ENCODE measurements at places on chromosomes 7 and 10.

- DNase-seq: no peak
Observed at GRCh38 chr7:133652547-133652946, 399.7 kb downstream of the EXOC4 start.

DNA sequence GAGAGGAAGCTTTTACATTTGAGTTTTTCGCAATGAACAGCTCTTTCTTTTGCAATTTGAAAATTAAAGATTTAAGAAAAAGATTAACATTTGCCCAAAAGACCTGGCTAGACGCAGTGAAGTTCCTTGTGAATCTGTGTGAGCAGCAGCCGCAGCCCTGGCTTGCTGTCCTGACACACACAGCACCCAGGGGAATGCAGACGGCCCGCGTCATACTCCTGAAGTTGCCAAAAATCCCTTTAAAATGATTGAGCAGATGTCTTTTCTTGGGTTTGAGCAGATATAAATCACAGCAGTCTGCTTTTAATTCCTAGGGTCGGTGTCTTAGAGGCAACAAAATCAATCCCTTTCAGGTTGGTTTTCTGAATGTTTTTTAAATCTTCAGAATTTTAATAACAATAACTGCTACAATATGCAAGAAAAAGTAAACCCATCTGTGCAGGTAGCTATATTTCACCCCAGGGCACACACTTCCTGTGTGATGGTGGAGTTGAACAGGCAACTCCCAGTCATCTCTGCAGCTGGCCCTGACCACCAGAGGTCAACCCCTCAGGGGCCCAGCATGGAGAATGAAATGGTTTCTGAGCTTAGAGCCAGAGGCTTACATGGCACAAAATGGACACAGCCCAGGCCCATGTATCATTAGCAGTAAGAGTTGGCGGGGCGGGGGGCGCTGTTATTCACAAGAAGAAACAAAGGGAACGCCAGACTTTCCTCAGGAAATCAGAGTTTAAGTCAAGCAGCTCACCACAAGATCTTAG is 32.2 kb upstream of the TRIL start:
- no peak for DNase-seq

GRCh38 chr10:43901744-43902504 is 253.2 kb upstream of the ZNF32 start:
- DNase-seq: no peak

- no peak for DNase-seq
Observed at GRCh38 chr10:80141696-80142460, 9.3 kb downstream of the PLAC9 start.

- DNase-seq: no peak
Observed at GRCh38 chr10:119441921-119442757, 100.4 kb downstream of the RGS10 start.

DNA sequence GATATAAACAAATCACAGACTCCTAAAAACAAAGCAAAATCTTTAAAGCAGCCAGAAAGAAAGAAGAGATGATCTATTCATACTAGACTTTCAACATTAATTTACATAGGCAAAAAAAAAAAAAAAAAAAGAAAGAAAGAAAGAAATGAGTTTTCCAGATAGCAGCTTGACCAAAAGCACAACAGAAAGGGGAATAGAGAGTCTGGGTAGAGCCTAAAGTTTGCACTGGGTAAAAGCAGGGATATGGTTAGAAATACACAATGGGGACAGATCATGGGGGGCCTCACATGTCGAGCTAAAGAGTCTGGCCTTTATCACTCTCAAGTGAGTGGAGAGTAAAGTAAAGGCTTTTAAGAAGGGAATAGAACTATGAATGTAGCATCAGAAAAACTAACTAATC is 169.8 kb downstream of the SGMS1 start:
- DNase-seq: no peak

- DNase-seq: no peak
Observed at GRCh38 chr10:125548878-125549277, 134.1 kb downstream of the TEX36 start.

All from CMK (cell line).